SK-N-SH (cell line): ENCODE measurements at places on chromosomes 16 and 17.

DNA sequence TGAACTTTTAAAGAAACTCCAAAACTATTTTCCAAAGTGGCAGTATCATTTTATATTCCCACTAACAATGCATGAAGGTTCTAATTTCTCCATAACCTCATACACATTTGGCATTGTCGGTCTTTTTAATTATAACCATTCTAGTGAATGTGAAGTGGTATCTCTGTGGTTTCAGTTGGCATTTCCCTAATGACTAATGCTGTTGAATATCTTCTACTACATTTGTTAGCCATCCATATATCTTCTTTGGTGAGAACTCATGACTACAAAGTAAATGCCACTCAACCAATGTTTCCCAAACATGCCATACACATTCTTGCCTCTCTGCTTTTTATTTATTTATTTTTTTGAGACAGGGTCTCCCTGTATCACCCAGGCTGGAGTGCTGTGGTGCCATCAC, 31.7 kb upstream of the TAOK1 start:
- DNase-seq: no peak

DNA sequence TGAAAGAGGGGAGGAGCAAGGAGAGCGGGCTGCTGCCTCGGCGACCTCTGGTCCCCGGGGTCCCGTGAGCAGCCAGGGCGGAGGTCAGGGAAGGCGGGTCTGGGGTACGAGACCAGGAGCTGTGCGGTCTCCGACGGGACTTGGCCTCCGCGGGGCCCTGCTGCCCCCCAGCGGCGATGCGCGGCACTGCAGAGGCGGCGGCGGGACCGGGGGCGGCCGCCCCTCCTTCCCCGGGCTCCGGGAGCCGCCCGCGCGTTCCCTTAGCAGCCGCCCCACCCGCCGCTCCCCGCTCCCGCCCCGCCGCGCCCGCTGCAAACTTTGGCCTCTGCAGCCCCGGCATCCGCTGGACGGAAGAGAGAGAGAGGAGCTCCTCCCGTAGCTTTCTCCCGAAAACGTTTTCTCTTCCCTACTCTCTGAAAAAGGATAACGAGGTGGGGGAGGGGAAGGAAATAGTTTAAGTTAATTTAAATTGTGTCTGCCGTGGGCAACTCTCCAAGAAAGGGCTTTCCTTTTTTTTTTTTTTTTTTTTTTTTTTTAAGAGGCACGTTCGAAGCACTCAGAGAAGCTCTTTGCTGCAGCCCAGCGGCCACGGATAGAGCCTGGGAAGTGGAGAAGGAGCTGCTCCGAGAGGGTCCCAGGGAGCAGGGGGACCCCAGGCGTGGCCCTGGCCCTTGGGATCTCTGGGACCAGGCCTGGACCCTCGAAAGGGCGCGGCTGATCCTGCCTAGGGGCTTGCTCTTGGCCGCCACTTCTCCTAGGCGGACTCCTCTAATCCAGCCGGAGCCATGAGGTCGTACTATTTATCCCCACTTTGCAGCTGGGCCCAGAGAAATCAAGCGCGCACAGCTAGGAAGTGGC, 43.2 kb downstream of the C16orf82 start:
- peak; percentile 93 for DNase-seq

DNA sequence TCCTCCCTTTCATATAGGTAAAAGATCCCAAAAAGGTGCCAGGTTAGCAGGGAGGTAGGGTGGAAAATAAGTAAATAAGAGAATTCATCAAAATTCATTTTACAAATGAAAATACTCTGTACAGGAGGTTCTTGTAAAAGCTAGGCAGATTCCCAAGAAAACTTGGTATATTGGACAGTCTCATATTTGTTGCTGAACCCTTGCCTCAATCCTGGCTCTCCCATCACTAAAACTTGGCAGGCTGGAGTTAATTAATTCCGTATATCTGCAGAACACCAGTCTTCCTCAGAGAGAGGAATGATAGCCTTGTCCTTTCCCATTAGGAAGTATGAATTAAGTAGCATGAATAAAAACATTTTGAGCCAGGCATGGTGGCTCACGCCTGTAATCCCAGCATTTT, 66.2 kb upstream of the MTMR4 start:
- no peak for DNase-seq

DNA sequence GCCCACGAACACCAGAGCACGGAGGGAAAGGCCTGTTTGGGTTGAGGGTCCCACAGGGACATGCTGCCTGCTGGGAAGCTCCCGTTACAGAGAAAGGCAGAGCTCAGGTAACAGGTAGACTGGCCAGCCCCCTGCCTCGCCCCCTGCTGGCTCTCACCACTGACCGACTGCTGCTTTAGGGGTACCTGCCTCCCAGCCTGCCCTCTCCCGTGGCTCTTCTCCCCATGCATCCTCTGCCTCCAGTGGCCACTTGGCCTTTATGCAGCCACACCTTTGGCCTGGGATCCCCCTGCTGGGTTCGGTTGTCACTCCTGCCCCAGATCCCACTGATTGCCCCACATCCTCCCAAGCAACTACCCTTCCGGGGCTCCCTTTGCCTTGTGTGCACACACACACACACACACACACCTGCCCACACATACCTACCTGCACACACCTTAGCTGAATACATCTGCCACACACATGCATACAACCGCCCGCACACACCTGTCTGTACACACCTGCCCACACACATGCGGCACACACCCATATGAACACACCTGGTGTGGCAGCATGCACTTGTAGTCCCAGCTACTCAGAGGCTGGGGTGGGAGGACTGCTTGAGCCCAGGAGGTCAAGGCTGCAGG, 7.1 kb downstream of the MCRIP1 start:
- DNase-seq: no peak

GRCh38 chr16:4664538-4665418, 28.6 kb upstream of the NUDT16L1 start:
- DNase-seq: no peak

DNA sequence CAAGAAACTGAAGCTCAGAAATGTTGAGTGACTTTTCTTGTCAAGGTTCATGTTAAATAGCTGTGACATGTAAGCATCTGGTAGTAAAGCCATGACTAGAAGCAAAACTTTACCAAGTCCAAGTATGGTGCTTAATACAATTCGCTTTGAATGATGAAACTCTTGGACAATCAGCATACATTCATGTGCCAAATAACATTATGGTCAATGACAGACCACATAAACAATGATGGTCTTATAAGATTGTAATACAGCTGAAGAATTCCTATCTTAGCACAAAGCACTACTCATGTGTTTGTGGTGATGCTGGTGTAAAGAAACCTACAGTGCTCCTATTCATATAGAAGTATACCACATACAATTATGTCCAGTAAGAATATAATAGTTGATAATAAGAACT, 97.1 kb upstream of the RPRML start:
- no peak for DNase-seq

GRCh38 chr16:47644661-47645060, 183.5 kb downstream of the PHKB start:
- no peak for DNase-seq

GRCh38 chr17:58215685-58216084, 3.4 kb downstream of the MKS1 start:
- peak; percentile 22 for DNase-seq

GRCh38 chr16:85134789-85135142, 22.5 kb upstream of the CIBAR2 start:
- DNase-seq: no peak

DNA sequence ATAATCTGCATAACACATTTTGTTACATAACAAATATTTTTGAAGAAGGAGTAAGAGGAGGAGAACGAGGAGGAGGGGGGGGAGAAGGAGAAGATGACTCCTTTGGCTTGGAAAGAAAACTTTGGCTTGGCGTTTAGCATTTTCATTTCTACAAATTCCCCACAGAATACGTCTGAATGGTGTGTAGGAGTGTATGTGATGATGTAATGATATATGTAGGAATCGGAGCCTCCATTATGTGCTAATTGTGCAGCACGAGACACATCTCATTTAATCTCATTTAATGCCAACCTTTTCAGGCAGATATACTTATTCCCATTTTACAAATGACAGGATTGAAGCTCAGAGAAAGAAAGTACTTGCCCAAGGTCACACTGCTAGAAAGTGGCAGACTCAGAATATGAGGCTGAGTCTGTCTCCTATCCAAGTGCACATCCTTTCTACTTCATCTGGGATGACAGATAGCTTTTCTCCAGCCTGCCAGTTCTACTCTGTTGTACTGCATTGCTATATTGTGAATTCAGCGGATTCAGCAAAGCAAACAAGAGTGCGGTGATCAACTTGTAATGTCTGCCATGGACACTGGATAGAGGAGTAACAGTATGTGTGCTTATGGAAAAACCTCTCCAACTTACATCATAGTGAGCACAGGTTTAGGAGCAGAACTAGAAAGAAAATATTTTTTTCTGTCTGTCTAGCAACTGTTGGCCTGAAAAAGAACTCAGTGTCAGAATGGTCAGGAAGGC, 10.4 kb upstream of the SLC47A2 start:
- DNase-seq: no peak

GRCh38 chr17:9432934-9433421, 142.6 kb downstream of the STX8 start:
- no peak for DNase-seq

GRCh38 chr17:58331815-58332777, 3.5 kb upstream of the TSPOAP1 start:
- DNase-seq: peak; percentile 36

GRCh38 chr17:74339537-74340195, 13.6 kb downstream of the KIF19 start:
- DNase-seq: no peak

DNA sequence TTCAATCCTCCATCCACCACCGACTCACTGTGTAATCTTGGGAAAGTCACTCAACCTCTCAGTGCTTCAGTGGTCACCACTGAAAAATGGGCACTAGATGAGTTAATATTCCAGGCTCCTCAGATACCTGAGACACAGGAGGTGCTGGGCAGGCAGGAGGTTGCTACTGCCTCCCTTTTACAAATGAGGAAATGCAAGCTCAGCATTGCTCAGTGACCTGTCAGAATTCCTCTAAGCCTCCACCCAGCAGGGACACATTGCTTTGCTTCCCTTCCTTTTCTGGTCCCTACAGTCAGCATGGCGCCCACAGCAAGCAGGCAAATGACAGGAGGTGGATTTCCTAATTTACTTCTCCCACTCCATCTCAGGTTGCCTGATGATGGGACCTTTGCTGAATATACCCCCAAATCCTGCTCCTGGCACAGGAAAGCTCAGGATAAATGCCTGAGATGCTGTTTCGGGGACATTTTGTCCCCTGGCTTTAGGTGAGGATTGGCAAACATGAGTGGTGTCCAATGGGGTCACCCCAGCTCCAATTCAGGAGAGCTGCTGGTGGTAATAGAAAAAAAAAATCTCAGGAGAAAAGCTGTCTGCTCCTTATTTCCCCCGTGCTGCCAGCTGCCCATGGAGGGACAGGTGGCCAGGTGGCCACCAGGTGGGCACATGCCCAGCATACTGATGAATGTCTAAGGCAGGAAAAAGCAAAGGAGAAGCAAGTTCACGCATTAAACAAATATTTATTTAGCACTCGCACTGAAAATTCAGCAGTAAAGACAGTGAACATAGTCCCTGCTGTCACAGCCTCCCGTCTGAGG, 5.0 kb upstream of the KRT13 start:
- no peak for DNase-seq
